ENCODE measurements at places on chromosomes 4 and X.

DNA sequence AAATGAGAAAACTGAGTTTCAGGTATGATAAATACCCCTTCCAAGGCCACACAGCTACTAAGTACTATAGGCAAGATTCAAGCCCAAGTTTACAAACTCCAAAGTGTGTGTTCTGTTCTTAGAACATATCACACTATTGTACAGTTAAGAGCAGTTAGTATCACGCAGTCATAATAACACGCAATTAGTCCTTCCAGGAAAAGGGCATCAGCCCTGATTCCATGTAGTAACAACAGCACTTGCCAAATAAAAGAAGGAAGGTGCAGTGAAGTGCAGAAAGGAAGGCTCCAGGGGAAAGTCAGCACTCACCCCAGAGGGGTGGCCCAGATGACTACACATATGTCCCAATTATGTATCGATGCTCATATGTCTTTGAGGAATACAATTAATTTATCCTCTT lies 4.4 kb downstream of the TASL start:
- H3K4me1 ChIP-seq: peaks cover 37% of the 10 kb centered on the region
- H3K27me3 ChIP-seq: no peaks in the 10 kb centered on the region
- peak overlapping the region; percentile 54 for H3K4me3 ChIP-seq
- H3K36me3 ChIP-seq: peaks cover 29% of the 10 kb centered on the region
- H3K27ac ChIP-seq: peak overlapping the region; percentile 82
- ATAC-seq: no peak

DNA sequence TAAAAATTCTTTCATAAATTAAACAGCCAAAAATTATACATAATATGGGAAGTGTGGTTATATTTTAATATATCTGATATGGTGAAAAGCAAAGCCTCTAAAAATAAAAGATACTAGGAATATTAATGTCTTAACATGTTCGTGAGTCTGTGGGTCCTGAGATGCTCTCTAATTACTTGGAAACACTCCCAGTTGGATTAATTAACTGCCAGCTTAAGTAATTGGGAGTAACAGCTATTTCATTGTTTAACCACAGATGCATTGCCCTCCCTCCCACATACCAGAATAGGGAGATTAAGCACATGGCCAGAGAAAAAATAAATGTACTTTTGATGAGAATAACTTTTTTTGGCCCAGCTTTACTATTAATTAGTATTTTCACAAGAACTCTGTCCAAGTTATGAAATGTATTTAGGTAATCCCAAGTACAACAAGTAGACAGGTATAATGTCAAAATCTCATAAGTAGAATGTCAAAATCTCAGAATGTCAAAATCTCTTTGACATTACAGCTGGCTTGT lies 79.7 kb downstream of the BTC start:
- peaks cover 12% of the 10 kb centered on the region for H3K4me1 ChIP-seq
- no peak overlapping the region for H3K4me3 ChIP-seq
- H3K27me3 ChIP-seq: peaks cover 9% of the 10 kb centered on the region
- H3K36me3 ChIP-seq: no peaks in the 10 kb centered on the region

DNA sequence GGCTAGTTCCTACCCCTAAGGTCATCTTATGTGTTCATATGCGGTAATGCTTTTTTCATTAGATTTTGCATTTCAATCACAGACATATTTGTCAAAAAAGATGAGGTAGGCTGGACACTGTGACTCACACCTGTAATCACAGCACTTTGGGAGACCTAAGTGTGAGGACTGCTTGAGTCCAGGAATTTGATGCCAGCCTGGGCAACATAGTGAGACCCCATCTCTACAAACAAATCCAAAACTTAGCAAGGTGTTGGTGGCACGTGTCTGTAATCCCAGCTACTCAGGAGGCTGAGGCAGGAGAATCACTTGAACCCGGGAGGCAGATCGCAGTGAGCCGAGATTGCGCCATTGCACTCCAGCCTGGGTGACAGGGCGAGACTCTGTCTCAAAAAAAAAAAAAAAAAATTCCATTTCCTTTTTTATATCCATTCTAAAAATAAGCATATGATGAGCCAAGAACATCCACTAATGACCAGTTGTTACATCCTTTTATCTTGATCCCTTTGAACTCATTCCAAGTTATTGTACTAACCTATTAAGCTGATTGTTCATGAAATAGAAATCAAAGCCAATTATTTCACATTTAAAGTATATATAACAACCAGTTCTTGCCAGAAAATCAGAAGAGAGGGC lies 23.4 kb downstream of the PGAM4 start:
- H3K4me3 ChIP-seq: no peak overlapping the region
- no peak for ATAC-seq
- H3K36me3 ChIP-seq: no peaks in the 10 kb centered on the region
- no peaks in the 10 kb centered on the region for H3K4me1 ChIP-seq
- no peak overlapping the region for H3K27ac ChIP-seq

DNA sequence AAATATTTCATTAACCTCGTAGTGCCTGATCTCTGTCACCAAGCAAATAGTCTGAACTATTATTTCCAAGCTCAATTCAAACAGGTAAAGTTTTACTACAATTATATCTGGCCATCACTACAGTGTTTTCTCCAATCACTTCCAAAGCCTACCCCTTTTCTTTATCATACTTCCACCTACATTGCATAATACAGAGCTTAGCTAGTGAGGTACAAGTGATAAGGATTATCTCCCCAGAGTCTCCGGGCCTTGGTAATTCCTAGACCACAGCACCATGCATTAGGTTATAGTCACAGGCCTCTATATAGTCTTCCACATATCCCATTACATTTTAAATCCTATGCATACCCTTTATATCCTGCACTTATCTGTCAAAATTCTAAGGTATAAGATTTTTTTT lies 154.2 kb downstream of the SNCA start:
- no peak overlapping the region for H3K4me3 ChIP-seq
- no peak for ATAC-seq
- H3K27ac ChIP-seq: no peak overlapping the region
- H3K36me3 ChIP-seq: no peaks in the 10 kb centered on the region

DNA sequence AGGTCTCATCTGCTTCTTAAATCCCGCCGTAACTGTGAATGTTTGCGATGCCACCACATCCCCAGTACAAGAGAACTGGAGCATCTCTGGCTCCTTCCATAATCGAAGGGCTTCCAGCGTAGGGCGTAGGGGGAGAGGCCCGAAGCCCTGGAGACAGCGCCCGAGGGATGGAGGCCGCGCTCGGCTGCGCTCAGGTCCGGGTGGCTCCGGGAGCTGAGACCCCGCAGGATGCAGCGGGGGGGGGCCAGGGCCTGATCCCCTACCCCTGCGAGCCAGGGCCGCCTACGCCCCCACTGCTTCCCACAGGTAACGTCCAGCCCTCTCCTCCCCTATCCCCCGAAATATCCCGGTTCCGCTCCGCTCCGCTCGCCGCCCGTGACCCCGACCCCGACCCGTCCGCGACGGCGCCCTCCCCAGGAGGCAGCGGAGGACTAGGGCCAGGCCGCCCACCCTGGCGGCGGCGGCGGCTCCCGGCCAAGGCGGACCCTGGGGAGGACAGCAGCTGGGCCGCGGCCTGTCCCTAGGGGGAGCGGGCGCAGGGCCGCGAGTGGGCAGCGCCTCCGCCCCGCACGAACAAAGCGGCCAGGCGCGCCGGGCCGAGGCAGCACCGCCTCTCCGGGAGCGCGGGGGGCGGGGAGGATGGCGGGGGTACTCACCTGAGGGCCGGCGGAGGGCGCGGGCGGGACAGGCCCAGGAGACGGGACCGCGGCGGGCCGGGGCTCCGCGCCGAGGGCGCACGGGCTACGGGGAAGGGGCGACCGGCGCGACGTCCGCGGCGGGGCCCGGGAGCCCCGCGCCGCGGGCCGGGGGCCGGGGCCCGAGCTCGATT lies 723 bp downstream of the WDFY3 start:
- peak overlapping the region; percentile 55 for H3K4me3 ChIP-seq
- peak overlapping the region; percentile 55 for H3K27ac ChIP-seq
- no peaks in the 10 kb centered on the region for H3K36me3 ChIP-seq

GRCh38 chrX:48835524-48836329 lies at the start of gene PCSK1N:
Gene PCSK1N (minus strand): TSS chrX:48835610. CDS start chrX:48835532, 78 bp downstream.
- peaks cover 12% of the 10 kb centered on the region for H3K4me1 ChIP-seq
- peak within 1 kb of the TSS; percentile 21 for H3K4me3 ChIP-seq
- no peaks in the 10 kb centered on the region for H3K36me3 ChIP-seq
- no peak for ATAC-seq

GRCh38 chr4:176422511-176422910 lies 102.7 kb downstream of the SPCS3 start:
- no peaks in the 10 kb centered on the region for H3K36me3 ChIP-seq
- ATAC-seq: no peak
- no peak overlapping the region for H3K4me3 ChIP-seq
- H3K27ac ChIP-seq: no peak overlapping the region
- peaks cover 1% of the 10 kb centered on the region for H3K27me3 ChIP-seq

DNA sequence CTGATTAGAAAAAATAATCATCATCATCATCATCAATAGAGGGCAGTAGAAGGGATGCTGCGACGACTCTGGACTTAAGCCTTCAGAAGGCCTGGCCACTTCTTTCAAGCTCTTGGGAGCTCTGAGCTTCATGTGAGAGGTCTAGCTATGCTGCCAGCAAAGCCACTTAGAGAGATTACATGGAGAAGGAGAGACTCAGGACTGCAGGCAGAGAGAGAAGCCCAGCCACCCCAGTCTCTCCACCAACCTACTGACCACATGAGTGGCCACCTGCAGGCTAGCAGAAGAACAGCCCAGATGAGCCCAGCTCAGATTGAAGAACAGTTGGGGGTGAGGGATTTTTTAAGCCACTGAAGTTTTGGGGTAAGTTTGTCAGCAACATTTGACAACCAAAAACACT lies 17.1 kb upstream of the TMEM150C start:
- ATAC-seq: no peak
- no peak overlapping the region for H3K27ac ChIP-seq
- no peak overlapping the region for H3K4me3 ChIP-seq

- no peak overlapping the region for H3K4me3 ChIP-seq
- no peak for ATAC-seq
- no peak overlapping the region for H3K27ac ChIP-seq
- peaks cover 10% of the 10 kb centered on the region for H3K27me3 ChIP-seq
- H3K36me3 ChIP-seq: no peaks in the 10 kb centered on the region
- H3K4me1 ChIP-seq: no peaks in the 10 kb centered on the region
Observed at GRCh38 chr4:42309361-42310260, 87.7 kb upstream of the SHISA3 start.

DNA sequence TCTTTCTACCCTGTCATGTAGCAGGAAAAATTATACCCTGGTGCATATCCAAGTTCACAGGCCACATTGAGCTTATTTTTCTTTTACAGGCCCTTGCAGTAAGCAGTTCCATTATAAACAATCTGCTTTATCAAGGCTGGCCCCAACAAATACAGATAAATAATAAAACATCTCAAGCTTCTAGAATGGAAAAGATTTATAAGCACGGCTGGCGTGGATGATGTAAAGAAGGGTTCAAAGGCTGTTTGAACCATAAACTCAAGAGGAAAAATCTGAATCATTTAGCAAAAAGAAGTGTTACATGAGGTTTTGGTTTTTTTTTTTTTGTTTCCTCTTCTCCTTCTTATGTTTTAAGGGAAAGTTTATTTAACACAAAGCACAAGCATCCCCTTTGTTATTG lies 109.7 kb downstream of the UNC5C start:
- H3K4me1 ChIP-seq: no peaks in the 10 kb centered on the region
- H3K27ac ChIP-seq: no peak overlapping the region
- ATAC-seq: no peak
- no peak overlapping the region for H3K4me3 ChIP-seq
- H3K27me3 ChIP-seq: no peaks in the 10 kb centered on the region

- H3K4me1 ChIP-seq: peaks cover 12% of the 10 kb centered on the region
- no peak overlapping the region for H3K4me3 ChIP-seq
- H3K36me3 ChIP-seq: peaks cover 16% of the 10 kb centered on the region
- H3K27me3 ChIP-seq: no peaks in the 10 kb centered on the region
Observed at GRCh38 chr4:48635310-48635709, 144.8 kb downstream of the FRYL start.

- no peaks in the 10 kb centered on the region for H3K36me3 ChIP-seq
- ATAC-seq: no peak
- no peak overlapping the region for H3K4me3 ChIP-seq
- no peaks in the 10 kb centered on the region for H3K4me1 ChIP-seq
Observed at GRCh38 chr4:151418385-151418784, 9.4 kb downstream of the FHIP1A start.

DNA sequence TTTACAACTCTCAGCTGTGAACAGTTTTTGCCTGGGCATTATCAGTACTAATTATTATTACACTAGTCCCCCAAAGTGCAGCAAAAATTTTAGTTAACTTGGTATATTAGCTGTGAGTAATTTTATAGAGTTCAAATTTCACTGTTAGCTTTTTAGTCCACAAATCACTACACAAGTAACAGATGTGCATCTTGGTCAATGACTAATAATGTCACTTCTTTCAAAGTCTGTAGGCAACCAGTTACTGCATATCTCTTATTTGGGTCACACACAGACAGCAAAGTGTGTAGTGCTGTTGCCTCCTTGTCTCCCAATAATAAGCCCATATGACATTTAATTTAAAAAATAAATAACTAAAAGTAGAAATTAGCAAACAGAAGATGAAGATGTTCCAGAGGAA lies 159.9 kb downstream of the SCFD2 start:
- no peak overlapping the region for H3K27ac ChIP-seq
- no peak overlapping the region for H3K4me3 ChIP-seq
- H3K27me3 ChIP-seq: no peaks in the 10 kb centered on the region
- peaks cover 50% of the 10 kb centered on the region for H3K36me3 ChIP-seq
- ATAC-seq: no peak
- H3K4me1 ChIP-seq: no peaks in the 10 kb centered on the region

- H3K4me3 ChIP-seq: peak overlapping the region; percentile 56
- H3K36me3 ChIP-seq: no peaks in the 10 kb centered on the region
- H3K27ac ChIP-seq: peak overlapping the region; percentile 82
Observed at GRCh38 chrX:23952984-23953907, 45.4 kb downstream of the CXorf58 start.

- peaks cover 20% of the 10 kb centered on the region for H3K36me3 ChIP-seq
- no peaks in the 10 kb centered on the region for H3K27me3 ChIP-seq
- H3K27ac ChIP-seq: no peak overlapping the region
- no peak overlapping the region for H3K4me3 ChIP-seq
- peaks cover 16% of the 10 kb centered on the region for H3K4me1 ChIP-seq
Observed at GRCh38 chrX:21559417-21559816, 98.7 kb downstream of the KLHL34 start.

- no peak overlapping the region for H3K27ac ChIP-seq
- H3K36me3 ChIP-seq: no peaks in the 10 kb centered on the region
- H3K4me3 ChIP-seq: no peak overlapping the region
- no peaks in the 10 kb centered on the region for H3K27me3 ChIP-seq
Observed at GRCh38 chrX:75276666-75277065, 2.8 kb downstream of the UPRT start.

DNA sequence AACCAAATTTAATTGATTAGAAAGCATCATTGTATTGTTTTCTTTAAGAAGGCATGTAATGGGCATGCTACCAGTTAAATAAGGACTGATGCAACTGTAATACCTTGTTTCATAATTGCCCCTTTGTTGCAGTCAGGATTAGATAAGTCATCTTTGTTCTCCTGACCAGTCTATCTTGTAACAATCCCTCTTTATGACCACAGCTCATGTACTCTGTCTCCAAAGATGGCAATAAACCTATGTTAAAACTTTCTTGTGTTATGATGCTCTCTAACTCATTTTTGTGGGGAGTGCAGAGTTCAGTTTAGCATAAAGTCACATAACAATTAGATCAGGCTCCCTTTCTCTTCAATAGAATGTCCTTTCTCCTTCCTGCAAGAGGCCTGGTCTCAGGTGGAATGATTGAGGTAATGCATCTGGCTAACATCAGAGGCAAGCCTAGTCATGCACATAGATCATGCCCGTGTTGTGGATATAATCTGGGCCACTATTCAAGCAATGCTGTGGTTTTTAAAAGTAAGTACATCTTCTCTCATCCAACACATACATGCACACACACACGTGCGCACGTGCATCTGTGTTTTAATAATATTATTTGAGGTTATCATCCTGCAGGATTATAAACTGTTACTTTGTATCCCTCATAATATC lies 45.6 kb downstream of the TMEM154 start:
- peaks cover 29% of the 10 kb centered on the region for H3K4me1 ChIP-seq
- H3K36me3 ChIP-seq: peaks cover 39% of the 10 kb centered on the region
- H3K4me3 ChIP-seq: no peak overlapping the region
- ATAC-seq: no peak
- no peaks in the 10 kb centered on the region for H3K27me3 ChIP-seq

All from stimulated activated memory B cell treated with anti-CD40 and anti-IgM and Interleukin-4, amounts not matched to agents 10 μg/mL and 1 μg/mL and 100 μg/mL, for 72 hours (primary cell).